ENCODE measurements at places on chromosomes 16 and 17.

GRCh38 chr17:7060165-7060891, 16.4 kb upstream of the SLC16A11 start:
- DNase-seq: no peak

GRCh38 chr16:3952737-3953131, 72.2 kb upstream of the CREBBP start:
- no peak for DNase-seq

DNA sequence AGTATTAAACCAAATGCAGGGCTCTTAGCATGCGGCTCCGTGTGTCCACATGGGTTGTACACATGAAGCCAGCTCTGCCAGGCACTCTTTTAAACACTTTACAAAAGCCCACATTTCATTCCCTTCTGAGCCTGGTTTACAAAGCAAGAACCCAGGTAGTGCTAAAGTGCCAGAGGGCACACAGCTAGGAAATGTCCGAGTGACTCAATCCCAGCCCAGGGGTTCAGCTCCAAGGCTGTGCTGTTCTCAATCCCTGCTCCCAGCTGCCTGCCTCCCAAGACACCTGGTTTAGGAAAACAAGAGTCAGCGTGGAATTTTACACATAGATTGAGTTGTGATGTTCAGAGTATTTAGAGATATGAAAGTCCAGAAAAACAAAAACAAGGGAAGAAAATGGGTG, 13.3 kb upstream of the DCAF7 start:
- no peak for DNase-seq

- DNase-seq: no peak
Measured at GRCh38 chr16:19822533-19822932, 62.1 kb downstream of the GPRC5B start.

- DNase-seq: no peak
Measured at GRCh38 chr16:3922241-3922640, 41.7 kb upstream of the CREBBP start.

GRCh38 chr16:9797306-9797705, 384.9 kb downstream of the GRIN2A start:
- no peak for DNase-seq

DNA sequence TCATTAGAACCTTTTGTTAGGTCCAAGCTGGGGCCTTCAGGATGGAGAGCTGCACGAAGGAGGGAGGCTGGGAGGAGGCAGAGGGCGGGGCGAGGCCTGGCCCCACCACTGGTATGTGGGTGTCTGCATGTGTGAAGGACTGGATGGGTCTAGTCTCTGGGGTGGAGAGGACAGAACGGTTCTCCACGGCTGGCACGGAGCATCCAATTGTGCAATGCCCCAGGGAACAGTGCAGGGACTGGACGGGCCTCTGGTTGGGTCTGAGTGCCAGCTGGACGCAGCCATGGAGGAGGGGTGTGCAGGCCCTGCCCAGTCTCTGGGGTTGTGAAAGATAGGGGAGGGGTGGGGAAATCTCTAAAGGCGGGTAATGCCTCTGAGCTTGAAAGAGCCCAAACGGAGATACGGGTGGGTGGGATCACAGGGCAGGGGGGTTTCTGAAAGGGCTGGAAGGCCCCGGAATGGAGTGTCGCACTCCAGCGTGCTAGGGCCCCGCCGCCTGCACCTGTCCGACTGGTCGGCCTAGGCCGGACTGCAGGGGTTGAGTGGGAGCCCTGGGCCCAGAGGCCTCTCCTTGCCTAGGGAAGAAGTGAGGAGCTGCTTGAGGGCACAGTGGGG, 1.6 kb downstream of the PPL start:
- no peak for DNase-seq

DNA sequence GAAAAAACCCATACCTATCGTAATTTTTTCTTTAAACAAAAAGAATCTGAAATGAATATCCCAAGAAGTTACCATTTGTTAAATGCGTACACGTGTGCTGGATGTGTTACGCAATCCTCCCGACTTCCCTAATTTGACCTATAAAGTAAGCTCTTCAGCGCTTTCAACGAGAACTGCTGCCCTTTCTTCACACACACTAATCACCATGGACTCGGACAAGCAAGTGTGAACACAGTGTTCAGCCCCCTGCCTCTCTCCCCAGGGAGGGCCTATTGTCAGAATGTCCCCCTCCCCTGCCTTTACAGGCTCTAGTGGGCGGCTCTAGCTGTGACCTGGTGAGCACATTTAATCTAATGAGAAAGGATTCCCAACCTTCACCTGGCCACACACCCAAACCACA, 216.1 kb downstream of the CEP112 start:
- no peak for DNase-seq

GRCh38 chr16:70661534-70661917, 15.2 kb downstream of the IL34 start:
- DNase-seq: no peak

DNA sequence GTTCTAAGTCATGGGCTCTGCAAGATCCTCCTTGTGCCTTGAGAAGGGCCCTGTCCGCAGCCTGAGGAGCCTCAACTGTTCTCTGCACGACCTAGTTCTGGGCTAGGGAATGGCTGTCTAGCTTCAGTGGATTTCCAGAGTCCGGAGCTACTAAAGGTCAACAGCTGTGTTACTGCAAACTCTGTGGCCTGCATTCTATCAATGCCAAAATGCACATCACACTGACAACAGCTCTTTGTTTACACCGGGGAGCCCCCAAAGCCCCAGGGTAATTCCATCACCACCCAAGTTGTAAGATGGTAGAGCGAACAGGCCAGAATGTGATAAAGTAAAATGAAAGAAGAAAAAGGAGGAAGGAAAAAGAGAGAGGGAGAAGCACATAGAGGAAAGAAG, 610.2 kb downstream of the MAF start:
- DNase-seq: no peak

- DNase-seq: no peak
Measured at GRCh38 chr17:8448310-8448709, 12.6 kb downstream of the NDEL1 start.

DNA sequence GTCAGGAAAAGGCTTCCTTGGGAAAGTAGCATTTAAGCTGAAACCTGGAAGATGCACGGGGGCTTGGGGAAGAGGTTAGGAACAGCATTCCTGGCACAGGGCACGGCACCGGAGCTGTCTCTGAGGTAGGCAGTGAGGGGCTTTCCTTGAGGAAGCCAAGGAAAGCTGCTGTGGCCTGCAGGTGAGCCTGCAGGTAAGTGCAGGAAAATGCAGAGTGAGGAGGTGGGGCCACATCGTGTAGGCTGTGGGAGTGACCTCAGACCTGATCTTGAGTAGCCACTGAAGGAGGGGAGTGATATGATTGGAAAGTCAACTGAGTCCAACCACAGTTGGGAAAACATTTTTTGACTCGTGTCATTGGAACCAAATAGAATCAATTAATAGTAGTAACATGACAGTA, 79.5 kb downstream of the CDK5R1 start:
- DNase-seq: no peak

DNA sequence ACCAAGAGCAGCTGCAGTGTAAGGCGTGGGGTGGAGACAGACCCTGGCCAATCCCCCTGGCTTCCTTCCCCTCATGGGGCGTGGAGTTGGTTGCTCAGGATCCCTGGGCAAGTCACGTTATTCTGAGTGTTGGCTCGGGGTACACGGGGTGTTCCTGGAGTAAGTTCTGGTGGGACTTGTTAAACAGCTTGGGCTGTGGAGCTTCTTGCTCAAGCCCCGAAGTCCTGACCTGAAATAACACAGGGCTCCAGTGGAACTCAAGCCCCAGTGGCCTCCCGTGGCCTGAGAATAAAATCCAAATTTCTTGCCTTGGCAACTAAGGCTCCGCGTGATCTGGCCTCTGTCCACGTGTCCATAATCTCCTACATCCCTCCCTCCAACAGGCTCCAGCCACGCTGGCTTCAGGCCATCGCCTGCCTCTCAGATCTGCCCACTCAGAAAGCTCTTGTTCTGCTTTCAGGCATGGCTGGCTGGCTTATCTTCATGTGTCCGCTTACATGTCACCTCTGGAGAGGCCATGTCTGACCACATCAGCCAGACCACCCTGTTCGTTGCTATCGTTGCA, 49.3 kb upstream of the BCO1 start:
- no peak for DNase-seq

- DNase-seq: no peak
Measured at GRCh38 chr16:67415872-67416793, at the start of gene ZDHHC1. Gene ZDHHC1, minus strand, starts transcription at chr16:67416477. Its CDS starts 8,702 bp downstream, at chr16:67407775.

- DNase-seq: no peak
Measured at GRCh38 chr16:80277182-80277581, 263.6 kb upstream of the DYNLRB2 start.

- no peak for DNase-seq
Measured at GRCh38 chr16:349211-349610, 3.3 kb downstream of the AXIN1 start.
